Left lobe of liver (tissue), 2 donors: ENCODE measurements at places on chromosomes 11 and 22.
A peak's percentile ranks its signal among the peaks of the same experiment; 100 is the strongest.

- DNase-seq = no peak
Observed at GRCh38 chr22:37008365-37008764, 10.9 kb downstream of the TST start.

DNA sequence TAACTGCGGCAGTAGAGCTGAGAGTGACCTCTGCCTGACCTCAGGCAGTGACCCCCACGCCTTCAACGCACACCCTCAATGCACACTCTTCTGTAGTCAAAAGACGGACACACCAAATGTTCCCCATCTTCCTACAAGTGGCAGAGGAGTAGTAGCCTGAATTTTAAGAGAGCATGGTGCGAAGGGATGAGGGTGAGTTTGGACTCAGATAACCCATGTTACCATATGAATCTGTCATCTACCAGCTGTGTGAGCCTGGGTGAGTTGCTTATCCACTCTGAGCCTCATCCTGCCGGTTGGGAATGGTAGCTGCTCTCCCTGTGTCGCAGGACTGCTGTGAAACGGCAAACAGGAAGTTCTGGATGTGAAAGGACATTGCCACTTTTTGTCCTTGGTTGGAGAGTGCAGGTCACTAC, 20.6 kb upstream of the ROBO3 start:
- no peak for DNase-seq

GRCh38 chr22:49237703-49238102, 590.0 kb downstream of the BRD1 start:
- DNase-seq = no peak

DNA sequence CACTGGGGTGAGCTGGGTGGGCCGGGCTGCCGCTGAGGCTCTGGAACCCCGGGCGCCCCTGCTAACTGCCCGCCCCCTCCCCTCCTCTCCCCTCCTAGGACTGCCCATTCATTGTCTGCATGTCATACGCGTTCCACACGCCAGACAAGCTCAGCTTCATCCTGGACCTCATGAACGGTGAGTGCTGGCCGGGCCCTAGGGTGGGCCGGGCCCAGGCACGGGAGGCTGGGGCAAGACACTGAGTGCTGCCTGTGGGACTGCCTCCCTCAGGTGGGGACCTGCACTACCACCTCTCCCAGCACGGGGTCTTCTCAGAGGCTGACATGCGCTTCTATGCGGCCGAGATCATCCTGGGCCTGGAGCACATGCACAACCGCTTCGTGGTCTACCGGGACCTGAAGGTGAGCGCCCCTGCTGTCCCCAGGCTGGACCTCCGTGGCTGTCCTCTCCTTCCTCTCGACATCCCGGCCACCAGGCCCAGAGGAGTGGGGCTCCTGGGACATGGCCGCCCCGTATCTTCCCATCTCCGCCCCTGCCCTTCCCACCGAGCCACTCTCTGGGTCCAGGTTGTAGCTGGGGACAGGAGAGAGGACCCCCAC, 7.5 kb upstream of the ANKRD13D start:
- DNase-seq = no peak

DNA sequence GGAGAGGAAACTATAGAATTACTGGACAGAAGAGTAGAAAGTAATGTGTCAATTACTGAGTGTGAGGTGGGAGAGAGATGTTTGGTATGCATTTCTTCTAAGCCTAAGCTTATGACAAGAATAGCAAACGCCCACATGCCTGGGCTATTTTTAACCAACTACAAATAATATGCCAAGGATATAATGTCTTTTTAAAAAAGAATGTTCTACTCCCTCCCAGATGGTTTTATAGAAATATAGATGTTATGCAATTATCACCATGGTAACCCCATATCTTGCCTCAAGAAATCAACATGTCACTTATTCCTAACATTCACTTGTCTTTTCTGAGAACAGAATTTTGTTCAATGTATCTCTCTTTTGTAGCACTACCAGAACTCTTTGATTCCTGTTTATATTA, 996.7 kb upstream of the CHORDC1 start:
- no peak for DNase-seq

DNA sequence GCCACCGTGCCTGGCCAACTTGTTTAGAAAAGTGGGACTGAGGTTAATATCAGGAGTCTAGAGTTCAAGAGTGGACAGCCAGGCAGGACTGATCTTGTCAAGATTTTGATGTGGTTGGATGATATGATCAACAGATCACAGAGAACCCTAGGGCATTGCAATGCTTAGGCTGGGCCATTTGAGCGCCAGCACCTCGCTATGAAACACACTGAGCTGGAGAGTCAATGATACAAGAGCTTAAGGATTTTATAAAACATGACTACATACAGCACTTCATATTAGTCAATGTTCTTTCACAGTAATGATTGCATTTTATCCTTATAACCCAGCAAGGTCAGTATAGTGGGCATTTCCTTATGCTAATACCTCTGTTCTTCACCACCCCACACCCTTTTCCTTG, 15.4 kb upstream of the PEX26 start:
- DNase-seq = no peak

DNA sequence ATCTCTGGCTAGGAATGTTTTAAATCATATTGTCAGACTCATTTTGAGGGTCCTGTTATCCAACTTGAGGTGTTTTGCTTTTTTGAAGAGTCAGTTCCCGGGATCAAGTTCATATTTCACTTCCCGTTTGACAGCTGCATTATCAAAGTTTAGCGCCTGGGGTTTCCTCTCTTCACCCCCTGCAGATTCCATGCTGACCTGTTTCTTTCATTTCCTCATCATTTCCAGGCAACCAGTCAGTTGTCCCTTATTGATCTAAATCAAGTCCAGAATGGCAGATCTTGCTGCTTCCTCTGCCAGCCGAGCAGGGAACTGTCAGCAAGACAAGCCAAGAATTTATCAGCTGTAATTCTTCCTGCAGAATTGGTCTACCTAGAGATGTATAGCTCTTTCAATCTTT, 197.6 kb upstream of the SYN3 start:
- no peak for DNase-seq

DNA sequence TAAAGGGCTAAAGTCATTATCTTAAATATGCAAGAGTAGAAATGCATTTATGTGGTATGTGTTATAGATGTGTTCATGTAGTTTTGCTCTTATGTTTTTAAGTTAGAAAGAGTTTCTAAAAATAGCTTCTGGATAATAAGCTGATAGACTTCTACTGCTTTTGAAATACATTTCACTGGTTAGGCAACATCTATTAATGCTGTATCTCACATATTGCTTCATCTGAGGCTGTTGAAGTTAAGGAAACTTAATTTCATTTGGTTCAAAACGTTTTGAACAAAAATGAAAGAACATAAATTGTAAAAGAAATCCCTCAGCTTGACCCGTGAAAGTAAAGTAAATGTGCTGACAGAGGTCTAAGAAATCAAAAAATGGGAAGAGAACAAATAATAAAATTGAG, 164.0 kb upstream of the CTSC start:
- no peak for DNase-seq

GRCh38 chr11:44424841-44425240, 114.9 kb upstream of the ALX4 start:
- DNase-seq = no peak

- DNase-seq = no peak
Observed at GRCh38 chr11:931385-931784, 5.7 kb downstream of the AP2A2 start.

- DNase-seq = no peak
Observed at GRCh38 chr11:125410091-125410490, 86.0 kb downstream of the FEZ1 start.

- DNase-seq = no peak
Observed at GRCh38 chr22:30357650-30358215, 926 bp downstream of the CCDC157 start.

DNA sequence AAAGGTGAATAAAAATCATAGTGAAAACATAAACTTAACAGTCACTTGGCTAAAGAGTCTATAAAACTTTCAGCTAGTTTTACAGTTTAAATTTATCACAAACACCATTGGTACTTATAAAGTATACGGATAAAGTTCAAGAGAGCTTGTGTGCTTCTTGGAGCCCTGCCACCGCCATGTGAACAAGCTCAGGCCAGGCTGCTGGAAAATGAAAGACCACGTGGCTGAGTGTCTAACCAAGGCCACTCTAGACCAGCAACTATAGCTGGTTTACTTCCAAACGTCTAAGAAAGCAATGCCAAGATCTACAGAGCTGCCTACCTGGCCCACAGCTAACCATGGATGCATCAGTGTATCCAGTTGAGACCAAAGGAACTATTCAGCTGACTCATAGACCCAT, 66.3 kb upstream of the API5 start:
- no peak for DNase-seq

- peak; percentile 90 for DNase-seq
Observed at GRCh38 chr11:561148-562003, 606 bp downstream of the RASSF7 start.

DNA sequence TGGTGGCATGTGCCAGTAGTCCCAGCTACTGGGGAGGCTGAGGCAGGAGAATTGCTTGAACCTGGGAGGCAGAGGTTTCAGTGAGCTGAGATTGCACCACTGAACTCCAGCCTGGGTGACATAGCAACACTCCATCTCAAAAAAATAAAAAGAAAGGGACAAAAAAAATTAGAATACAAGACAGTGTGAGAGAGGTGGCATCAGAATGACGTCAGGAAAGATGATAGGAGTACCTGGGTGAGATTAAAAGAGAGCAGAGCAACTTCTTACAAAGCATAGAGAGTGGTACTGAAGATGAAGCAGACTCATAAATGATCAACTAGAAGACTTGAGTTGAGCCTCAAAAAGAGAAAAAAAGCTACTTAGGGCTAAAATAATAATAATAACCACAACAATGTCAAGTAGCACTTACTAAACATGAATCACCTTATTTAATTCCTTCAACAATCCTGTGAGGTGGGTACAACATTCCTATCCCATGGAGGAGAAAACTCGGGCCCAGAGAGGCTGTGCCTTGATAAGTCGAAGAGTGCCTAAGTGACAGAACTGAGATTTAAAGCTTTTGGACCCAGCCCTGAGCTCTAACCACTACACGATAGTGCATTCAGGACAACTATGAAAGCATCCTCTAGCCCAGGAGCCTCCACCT, 5.2 kb upstream of the SLN start:
- no peak for DNase-seq

DNA sequence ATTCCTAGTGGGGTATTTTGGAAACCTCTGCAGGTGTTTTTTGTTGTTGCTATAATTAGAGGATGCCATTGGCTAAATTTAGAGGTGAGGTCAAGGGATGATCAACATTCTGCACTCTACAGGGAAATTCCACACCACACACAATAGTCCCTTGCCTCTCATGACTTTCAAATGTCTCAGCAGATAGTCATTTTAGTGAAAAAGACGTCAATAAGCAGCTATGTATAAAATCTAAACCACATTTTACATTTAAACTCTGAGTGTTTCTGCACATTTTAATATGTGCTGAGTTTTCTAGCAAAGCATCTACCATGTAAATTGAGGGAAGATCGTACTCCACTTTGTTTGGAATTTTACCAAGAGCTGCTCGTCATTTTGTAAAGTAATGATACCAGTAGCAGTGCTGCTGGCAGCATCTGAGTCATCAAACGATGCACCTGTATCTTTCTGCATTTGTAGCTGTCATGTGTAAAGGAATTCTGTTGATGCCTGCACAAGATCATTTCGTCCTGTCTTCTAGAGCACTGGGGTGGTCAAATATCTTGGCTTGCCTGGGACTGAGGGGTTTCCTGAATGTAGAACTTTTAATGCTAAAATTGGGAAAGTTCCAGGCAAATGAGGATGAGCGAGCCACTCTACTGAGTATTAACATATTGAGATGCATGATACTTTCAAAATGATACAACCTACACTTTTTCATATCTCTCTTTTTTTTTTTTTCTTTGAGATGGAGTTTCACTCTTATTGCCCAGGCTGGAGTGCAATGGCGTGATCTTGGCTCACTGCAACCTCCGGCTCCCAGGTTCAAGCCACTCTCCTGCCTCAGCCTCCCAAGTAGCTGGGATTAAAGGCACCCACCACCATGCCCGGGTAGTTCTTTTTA, 414.5 kb upstream of the SYN3 start:
- no peak for DNase-seq

GRCh38 chr11:23540101-23540561, 679.9 kb upstream of the CCDC179 start:
- DNase-seq = no peak

DNA sequence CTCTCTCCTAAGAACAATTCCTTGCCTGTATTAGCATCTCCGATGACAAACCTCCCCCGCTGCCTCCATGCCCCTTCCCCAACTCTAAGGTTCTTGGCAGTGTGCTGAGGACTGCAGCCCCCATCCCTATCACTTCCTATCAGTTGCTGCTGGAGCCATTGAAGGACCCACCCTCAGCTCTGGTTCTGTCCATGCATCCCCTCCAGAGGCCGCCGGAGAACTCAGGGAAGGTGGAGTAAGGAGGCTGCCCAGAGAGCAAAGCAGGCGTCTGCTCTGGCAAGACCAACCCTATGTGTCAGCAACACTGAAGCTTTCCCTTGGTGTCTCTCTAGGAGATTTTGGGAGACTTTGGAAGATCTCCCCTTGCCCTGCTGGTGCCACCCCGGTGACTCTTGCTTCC, 1139.5 kb downstream of the TBC1D22A start:
- DNase-seq = no peak

- no peak for DNase-seq
Observed at GRCh38 chr11:70126494-70126893, 48.4 kb downstream of the ANO1 start.

DNA sequence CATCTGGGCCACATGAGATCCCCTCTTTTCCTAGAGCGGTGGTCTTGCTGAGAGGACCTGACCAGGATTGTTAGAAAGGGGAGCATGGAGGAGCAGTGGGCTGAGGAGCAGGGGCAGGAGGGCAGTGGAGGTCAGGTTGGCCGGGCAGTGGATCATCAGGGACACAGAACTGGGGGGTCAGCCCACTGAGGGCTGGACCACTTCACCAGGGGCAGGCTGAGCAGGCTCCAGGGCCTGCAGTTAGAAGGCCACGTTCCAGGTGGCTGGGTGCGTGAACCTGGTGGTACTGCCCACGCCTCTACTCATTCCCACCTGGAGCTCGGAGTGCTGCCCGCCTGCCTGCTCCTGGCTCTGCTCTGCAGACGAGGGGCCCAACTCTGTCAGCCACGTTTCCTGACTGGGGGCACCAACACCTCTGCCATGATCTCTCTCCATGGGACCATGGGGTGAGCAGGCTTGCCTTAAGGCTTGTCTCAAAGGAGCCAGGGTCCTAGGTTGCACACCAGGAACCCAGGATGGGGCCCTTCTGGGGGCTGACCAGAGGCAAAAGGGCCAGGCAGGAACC, 9.7 kb downstream of the MRGPRF start:
- peak; percentile 38 for DNase-seq

DNA sequence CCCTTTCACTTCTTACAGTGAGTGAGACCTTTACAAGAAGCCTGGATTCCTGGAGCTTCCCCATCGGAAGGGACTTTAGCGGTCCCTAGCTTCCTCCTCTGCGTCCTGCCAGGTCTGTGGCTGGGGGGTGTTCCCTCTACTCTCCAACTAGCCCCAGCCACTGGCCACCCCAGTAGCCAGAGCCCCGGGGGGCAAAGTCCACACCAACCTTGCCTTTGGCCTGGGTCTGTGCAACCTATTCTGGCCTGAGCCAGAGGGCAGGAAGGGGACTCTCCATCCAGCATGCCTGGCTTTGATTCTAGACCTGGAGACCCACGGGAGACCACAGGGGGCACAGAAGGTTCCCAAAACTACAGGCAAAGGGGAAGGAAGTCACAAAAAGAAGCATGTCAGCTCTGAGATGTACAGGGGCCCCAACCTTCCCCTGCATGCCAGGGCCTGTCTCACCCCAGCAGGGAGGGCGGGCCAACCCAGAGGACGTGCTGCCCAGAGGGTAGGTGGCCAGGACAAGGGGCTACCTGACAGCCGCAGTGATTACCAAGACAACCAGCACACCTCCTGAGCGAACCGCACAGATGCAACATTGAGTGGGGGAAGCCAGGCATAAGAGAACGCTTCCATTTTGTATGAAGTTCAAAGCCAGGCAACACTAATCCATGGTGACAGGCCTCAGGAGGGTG, 52.4 kb downstream of the DSCAML1 start:
- no peak for DNase-seq
